Activated naive CD4-positive, alpha-beta T cell treated with anti-CD3 and anti-CD28 coated beads, Interleukin-2, amount 10 ng/mL, durations not matched to agents 5 hours and 36 hours (primary cell): ENCODE measurements at places on chromosomes 1 and 21. TPM values are rescaled to one million over a fixed set of nuclear protein-coding genes. Genes with fewer than 3 reads are reported as not detected.

Gene C8A
- total RNA-seq, result not detected

Gene ZBTB8A
- 0.30 TPM for total RNA-seq

Gene TRIM67
- total RNA-seq, result not detected

Gene OPTC
- total RNA-seq, result not detected

Gene FRRS1
- total RNA-seq, result 0.25 TPM

Gene MTARC2
- not detected for total RNA-seq

Gene CYP4X1
- not detected for total RNA-seq

Gene FCRL5
- 0.08 TPM for total RNA-seq

Gene CFAP107
- total RNA-seq, result not detected

Gene FCRL1
- not detected for total RNA-seq

Gene COL6A1
- total RNA-seq, result 0.43 TPM

Gene HMGCS2
- not detected for total RNA-seq

Gene HHIPL2
- total RNA-seq, result not detected

Gene IGSF3
- total RNA-seq, result 0.08 TPM

Gene CASQ2
- total RNA-seq, result not detected

Gene APCS
- not detected for total RNA-seq

Gene SEC16B
- total RNA-seq, result not detected

Gene CHIA
- total RNA-seq, result not detected

Gene THEM4
- total RNA-seq, result 24.7 TPM

Gene RGS1
- 20.2 TPM for total RNA-seq

Gene ADAM30
- not detected for total RNA-seq

Gene CCDC185
- total RNA-seq, result not detected

Gene SLC44A5
- total RNA-seq, result 2.2 TPM

Gene PRPF38A
- 87.0 TPM for total RNA-seq

Gene TTLL10
- not detected for total RNA-seq

Gene LIPI
- not detected for total RNA-seq

Gene BARHL2
- not detected for total RNA-seq

Gene ARHGEF10L
- not detected for total RNA-seq
